ENCODE measurements at places on chromosomes 4 and X.

DNA sequence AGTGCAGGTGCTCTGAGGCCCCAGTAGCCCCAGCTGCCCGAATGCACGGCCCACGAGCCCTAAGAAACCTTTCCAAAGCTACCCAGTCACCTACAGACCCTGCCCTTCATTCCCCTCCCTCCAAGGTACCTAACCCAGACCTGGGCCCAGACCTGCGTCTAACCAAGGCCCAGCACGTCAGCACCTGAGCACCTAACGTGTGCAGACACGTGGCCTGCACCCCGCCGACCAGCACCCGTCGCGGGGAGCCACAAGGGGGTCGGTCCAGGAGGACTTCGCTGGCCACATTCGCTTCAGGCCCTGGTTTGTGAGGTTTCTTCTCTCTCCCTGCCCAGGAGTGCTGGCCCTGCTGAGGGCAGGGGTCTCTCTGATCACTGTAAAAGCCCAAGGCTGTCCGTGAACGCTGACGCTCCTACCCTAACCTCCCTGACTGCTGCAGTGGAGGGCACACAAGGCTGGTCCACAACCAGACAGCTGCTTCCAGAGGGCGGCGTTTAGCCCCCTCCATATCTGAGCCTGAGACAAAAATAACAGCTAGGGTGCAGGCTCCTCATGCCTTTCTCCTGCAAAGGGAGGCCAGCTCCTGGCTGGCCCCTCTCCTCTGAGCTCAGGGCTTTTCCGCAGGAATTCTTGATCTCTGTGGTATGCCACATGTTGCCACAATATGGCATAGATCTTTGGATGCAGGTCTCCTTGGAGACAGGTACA, 31.8 kb downstream of the WDR1 start:
- DNase-seq = no peak

DNA sequence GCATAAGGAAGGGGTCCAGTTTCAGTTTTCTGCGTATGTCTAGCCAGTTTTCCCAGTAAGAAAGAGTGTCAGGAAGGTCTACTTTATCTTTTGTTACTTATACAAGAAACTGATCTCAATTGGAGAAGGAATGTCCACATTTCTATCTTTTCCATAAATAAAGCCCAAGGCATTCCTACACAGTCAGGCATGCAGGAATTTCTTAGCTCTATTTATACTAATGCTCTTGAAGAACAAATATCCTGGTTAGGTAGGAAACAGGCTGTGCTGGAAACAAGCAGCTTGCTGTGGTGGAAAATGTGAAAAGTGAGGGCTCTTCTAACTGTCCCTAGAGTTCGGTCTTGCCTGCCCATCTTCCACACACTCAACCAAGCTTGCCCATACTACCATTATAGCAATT, 37.9 kb upstream of the PITX2 start:
- DNase-seq = no peak

GRCh38 chr4:91256751-91257150, 1047.0 kb upstream of the GRID2 start:
- DNase-seq = no peak

DNA sequence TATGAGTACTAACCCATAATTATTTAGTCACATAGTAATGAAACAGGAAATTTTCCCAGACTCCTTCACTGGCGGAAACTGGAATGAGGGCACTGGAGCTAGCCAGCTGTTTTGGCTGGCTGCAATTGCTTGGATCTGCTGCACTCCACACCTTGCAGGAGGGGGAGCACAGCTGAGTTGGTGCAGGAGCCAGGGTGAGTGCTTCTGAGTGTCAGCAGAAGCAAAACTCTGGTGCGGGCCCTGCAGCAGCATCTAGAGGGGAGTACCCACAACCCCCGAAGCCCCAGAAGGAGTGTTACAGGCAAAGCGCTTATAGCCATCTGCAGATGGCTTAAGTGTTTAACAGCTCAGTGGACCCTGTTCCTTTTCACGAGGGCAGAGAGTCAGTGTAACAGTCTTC, 96.1 kb downstream of the RPA4 start:
- no peak for DNase-seq

- no peak for DNase-seq
Observed at GRCh38 chr4:156824451-156825060, 147.0 kb downstream of the PDGFC start.

- no peak for DNase-seq
Observed at GRCh38 chrX:32687379-32687778, 524.0 kb downstream of the DMD start.

- DNase-seq = no peak
Observed at GRCh38 chrX:108019382-108019875, 25.4 kb upstream of the VSIG1 start.

DNA sequence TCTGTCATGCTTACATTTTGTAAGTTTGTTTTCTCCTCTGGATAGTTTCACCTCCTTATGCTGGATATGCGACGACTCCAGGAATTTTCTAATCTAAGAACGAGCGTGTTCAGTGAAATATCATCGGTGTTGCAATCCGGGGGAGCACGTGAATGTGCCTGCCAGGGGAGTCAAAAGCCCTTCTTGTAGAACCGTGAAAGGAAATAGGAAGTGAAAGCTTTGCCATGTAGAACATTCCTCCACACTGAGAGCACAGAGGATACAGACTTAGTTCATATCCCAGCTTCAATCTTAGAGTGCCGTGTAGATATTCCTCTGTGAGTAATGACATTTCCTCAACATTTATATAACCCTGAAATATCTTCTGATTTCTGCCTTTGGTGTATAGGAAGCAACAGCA, 121.2 kb downstream of the VEGFC start:
- no peak for DNase-seq

DNA sequence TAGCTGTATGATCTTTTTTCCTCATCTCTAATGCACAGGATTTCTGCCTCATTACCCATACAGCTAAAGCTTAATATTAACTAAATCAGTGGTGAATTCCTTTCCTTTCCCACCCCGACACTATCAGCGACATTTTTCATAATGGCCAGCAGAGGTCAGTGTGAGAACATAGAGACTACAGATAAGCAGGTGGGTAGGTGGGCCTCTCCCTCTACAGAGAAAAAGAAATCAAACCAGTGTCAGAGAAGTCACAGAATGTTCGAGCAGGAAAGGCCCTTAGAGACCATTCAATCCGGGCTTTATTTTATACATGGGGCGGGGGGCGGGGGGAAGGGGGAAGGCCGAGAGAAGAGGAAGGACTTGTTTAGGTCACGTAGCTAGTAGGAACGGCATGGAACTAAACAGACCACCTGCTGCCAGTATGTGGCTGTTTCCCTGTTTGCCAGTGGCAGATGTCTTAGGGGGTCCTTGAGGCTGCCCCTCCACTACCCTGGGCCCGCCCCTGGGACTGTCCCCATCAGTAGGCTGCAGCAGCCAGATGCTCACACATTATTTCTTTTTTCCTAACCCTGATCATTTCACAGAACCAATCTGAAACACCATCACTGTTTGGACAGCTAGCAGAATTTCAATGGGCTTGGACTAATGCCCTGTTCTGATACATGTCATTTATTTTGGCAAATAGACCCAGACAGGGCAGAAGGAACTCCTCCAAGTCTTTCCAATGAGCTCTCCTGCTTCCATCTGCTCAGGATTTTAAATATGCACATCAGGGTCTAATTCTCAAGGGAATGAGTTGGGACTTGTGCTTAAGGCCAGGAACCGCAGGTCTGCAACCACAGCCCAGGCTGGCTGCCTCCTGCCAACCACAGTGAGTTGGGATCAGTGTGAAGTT, 133.4 kb downstream of the ATG4A start:
- no peak for DNase-seq

GRCh38 chrX:68807818-68808217, 21.0 kb upstream of the EFNB1 start:
- no peak for DNase-seq
